ENCODE measurements at places on chromosomes 2 and 18.
A peak's percentile ranks its signal among the peaks of the same experiment; 100 is the strongest.

GRCh38 chr2:52429740-52430139, 1337.9 kb upstream of the CHAC2 start:
- no peak for DNase-seq

DNA sequence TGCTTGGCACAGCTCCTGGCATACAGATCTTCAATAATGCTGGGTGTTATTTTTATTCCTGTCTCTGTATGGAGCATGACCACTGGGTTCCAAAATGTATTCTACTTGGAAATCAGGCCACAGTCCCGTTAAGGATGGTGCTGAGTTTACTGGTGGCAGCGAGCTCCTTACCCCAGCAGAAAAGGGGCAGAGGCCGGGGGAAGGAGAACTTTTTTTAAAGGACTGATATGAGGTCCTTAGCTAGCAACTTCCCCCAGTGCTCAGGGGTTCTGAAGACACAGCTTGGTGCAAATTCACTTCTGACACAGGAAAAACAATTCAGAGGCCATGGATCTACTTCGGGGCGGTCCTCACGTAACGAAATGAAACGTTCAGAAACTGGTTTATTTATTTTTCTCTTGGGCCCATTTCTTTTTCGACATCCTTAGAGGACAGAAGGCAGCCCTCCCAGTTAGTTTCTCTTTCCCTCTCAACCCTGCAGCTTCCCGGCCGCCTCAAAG, 872 bp downstream of the RDH14 start:
- DNase-seq, result peak; percentile 3

GRCh38 chr2:233165895-233166661, 85.4 kb upstream of the ATG16L1 start:
- DNase-seq, result no peak

GRCh38 chr18:10546557-10547300, 20.9 kb downstream of the NAPG start:
- no peak for DNase-seq

GRCh38 chr2:134023854-134024253, 230.0 kb upstream of the MGAT5 start:
- no peak for DNase-seq

DNA sequence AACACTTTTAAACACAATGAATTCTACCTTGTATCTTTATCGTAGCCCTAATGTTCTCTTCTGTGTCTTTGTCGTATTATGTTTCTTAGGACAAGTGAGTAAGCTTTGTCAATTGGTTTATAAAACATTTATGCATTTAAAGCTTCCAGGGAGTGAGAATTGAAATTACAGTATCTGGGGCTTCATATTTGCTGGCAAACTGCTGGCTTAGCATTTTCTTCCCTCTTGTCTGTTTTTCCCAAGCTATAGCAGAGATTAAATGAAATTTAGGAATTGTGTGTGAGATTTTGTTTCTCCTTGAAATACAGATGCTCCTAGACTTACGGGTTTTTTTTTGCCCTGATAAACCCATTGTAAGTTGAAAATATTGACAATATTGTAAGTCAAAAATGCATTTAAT, 73.3 kb downstream of the FMNL2 start:
- DNase-seq, result no peak

DNA sequence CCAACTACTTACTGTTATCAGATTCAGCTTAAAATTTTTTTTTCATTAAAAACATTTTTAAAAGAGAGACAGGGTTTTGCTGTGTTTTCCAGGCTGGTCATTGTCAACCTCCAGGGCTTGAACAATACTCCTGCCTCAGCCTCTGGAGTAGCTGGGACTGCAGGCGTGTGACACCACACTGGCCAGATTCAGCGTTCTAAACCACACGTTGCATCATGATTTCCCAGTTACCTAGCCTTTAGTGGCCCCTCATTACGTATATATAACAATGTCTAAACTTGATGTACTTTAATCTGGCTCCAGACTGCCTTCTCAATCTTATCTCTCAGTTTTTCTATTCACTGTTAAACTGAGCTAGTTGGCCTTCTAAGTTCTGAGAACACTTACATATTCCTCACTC, 89.6 kb downstream of the COMMD1 start:
- no peak for DNase-seq

DNA sequence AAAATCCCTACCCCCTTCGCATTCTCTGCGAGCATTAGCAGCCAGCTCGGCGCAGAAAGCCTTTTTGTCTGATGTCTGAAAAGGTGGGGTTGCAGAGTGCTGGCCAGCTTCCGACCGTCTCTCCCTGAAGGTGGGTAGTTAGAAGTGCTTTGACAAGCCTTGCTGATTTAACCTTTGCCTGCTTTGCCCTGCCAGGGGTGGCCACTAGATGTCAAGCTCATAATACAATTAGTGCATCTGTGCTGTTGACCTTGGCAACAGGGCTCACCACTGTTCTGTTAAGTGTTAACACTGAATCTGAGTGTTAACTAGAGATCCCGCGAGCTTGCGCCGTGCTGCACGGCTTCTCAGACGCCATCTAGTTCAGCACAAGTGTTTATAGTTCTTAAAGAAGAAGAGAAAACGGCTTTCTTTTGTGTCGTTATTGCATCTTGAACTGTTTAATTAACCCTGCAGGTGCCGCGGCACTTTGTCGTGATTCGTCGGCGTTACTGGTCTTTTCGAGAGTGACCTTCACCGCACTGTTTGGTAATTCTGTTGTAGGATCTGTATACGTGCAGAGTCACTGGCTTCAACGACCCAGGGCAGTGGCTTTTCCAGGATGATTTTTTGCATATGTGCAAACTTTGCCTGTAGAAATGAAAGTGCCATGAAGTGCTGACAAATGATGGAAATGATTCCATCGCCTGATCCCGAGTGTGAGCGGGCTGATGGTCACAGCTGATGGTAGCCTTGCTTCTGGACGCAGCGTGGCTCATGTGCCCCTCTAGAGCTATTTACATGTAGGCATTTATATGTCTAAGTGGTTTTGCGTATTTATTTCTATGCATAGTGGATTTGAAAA, 5.5 kb downstream of the SALL3 start:
- no peak for DNase-seq

DNA sequence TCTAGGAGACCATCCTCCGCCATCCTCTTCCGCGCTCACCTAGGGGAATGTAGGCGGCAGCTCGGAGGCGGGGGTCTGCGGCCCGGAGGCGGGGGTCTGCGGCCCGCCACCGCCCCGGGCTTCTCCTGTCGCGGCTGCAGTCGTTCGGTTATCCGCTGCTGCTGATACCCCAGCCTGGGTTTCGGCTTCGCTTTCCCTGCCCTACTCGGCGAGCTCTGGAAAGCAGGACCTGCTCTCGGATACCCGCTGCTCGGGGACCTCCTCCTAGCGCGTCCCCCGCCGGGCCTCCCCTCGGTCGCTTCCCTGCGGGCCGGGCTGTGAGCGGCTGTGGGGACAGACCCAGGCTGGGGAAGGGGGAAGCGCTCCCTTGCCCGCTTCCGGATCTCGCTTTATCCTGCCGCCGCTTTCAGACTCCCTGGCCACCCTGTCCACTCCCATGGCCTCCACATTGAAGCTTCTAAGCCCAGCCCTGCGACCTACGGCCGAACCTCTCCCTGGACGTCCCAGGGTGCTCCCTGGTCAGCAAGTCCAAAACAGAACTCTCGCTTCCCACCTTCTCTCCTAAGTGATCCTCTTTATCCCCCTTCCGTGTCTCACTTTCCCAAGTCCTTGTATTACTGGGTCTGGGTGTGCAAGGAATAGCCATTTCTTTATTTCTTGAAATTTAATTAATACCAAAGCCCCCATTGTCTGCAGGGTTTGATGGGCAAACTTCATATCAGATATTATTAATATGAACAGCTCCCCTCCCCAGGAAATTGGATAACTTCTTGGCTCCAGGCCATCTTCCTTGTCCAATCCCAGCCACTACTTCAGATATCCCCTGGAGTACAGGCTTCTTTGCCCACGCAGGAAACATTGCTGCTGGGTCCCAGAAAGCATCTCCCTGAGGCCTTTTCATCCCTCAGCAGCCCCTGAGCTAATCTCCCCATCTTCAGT, 769 bp downstream of the FKBP1B start:
- no peak for DNase-seq

GRCh38 chr2:121491518-121491917, 39.2 kb upstream of the RNU4ATAC start:
- no peak for DNase-seq

- DNase-seq, result no peak
Measured at GRCh38 chr2:24432121-24432520, 58.9 kb upstream of the NCOA1 start.

DNA sequence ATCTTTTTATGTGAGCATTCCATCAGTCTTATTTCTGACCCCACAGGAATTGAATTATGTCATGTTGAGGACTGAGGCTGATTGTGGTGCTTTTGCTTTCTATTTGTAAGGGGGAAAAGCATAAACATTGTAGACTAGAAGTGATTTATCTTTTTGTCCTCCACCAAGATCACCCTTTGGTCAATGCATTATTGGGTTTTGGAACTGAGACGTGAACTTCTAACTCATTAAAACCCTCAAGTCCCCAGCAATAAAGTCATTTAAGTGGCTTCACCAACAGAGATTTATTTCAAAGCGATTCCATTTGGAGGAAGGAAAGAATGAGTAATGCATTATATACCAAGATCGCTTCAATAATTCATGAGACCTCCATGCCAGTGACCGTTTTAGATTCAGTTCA, 75.5 kb upstream of the TXNDC2 start:
- DNase-seq, result no peak

- DNase-seq, result no peak
Measured at GRCh38 chr2:211103989-211104388, 547.6 kb downstream of the CPS1 start.

- no peak for DNase-seq
Measured at GRCh38 chr2:171072164-171072563, 88.5 kb downstream of the TLK1 start.

GRCh38 chr18:55443776-55444175, 144.2 kb downstream of the TCF4 start:
- no peak for DNase-seq

DNA sequence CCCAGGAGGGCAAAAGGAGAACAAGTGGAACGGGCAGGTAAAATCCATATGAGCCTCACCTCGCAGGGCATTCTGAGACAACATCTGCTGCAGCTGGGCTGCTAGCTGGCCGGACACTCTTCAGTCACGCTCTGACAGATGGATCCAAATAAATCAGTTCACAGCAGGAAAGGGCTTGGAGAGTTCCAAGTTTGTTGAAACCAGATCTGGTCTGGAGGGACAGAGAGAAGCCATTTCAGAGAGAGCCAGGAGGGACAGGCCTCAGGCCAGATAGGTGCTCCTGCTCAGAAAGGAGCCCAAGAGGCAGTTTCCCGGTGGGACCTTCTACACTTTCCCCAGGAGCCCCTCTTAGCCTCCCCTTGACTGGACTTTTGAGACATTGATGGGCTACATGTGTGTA, 28.2 kb upstream of the TNP1 start:
- DNase-seq, result no peak

DNA sequence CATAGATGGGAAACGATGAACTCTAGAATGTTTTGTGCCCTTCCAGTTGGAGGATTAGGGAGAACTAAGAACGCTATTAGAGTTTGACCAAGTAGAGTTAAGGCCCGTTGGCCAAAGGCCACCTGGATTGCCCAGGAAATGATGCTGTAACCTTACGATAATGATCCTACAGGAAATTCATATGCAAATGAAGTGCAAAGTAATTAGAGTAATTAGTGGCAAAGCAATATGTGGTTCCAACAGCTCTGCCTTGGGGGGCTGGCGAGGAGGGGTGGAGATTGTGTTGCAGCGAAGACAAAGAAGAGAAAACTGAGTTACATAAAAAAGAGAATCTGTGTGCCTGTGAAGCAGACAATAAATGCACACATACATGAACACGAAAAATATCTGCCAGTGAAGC, 61.5 kb upstream of the BOD1L2 start:
- no peak for DNase-seq

GRCh38 chr2:161571051-161571429, 53.2 kb upstream of the SLC4A10 start:
- DNase-seq, result no peak

GRCh38 chr2:3354986-3355385, 22.6 kb downstream of the EIPR1 start:
- DNase-seq, result no peak

- DNase-seq, result no peak
Measured at GRCh38 chr2:119698246-119698645, 19.2 kb downstream of the TMEM177 start.

GRCh38 chr2:178863130-178863855, 56.1 kb upstream of the TTN start:
- DNase-seq, result no peak

GRCh38 chr2:30721668-30722647, 85.3 kb downstream of the CAPN13 start:
- DNase-seq, result no peak

DNA sequence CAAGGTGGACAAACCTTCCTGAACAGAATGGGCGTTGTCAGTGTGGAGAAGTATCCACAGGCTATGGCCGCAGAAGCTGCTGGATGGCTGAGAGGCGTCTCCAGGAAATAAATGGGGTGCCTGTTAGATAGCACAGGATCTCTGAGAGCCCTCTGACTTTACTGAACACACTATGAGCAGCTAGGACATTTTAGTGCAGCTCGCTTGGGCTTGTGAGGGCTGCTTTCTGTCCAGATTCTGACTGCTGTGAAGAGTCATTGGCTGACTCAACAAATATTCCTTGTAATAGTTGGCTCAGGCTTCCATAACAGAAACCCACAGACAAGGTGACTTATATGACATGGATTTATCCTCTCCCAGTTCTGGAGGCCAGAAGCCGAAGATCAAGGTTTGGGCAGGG, 100.2 kb upstream of the SNTG2 start:
- DNase-seq, result no peak

- DNase-seq, result no peak
Measured at GRCh38 chr2:176482107-176482506, 212.9 kb downstream of the MTX2 start.

DNA sequence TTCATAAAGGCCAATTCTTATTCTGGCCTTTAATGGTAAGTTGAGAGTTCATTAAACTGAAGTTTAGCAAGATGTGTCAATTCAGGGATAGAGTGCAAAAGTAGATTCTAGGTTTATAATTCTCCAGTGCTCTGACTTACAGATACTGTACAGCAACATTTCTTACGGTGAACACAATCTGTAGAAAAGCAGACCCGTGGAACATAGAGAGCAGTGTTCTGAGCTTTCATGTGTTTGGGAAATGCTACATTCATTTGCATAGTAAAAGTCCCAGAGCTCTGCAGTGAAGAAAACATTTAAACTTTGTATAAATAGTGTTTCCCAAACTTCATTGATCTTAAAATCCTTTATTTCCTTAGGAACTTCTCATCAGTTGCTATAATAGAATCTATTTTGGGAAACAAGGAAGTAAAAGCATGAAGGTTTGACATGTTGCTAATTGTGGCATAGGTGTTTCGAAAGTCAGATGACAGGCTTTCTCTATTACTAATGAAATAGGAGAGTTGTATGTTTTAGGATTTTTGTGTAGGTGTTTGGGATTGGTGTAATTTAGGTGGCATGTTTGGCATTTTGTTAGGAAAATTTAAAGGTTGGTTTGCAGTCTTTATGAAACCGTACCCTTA, 138.2 kb downstream of the ASXL3 start:
- DNase-seq, result no peak

GRCh38 chr2:126893606-126894005, 5.1 kb upstream of the TEX51 start:
- DNase-seq, result no peak

DNA sequence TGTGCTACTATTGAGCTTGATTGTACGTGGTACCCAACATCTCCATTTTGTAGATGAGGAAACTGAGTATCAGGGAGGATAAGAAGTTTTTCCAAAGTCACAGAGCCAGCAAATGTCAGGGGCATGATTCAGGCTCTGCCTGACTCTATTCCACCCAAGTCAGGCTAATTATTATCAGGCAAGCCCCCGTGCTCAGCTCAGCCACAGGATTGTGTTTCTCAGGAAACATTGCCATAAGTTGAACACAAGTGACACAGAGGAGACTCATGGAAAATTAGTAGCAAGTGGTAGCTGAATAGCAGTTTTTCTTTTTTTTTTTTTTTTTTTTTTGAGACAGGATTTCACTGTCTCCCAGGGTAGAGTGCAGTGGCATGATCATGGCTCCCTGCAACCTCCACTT, 260.5 kb downstream of the C1D start:
- no peak for DNase-seq

All from CD8-positive, alpha-beta memory T cell (primary cell).